ENCODE measurements at places on chromosomes 7 and 10.

DNA sequence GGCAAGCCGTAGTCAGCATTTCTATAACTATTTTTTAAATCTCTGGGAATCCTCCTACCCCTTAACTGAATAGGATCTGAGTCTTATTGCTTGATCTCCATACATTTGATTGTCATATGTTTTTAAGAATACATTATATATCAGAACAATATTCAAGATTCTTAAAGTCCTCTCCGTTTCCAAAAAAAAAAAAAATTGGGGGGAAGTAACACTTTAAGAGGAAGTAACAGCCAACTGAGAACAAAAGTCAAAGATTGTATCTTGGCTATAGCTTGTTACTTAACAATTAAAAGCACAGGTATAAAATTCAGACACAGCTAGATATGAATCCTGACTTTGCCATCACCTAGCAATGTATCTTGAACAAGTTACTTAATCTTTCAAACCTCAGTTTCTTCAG lies 169.9 kb upstream of the ADO start:
- DNase-seq: no peak

DNA sequence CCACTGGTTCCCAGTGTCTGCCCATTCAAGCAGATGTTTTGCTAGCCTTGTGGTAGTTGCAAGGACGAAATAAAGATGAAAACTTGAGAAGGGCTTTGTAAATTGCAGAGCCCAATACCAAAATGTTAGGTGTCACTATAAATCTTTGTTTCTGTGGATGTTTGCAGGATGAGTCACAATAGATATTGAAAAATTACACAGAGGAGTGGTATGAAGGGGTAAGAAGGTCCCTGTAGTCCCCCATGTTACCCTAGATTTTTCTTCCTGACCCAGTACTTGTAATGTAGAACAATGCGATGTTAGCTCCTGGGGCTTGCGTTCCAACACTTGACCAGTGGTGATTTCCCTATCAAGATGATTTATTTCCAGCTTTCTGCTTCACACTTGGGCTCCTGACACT lies 102.6 kb upstream of the LYZL1 start:
- no peak for DNase-seq

GRCh38 chr10:122311716-122312115 lies 40.6 kb downstream of the BTBD16 start:
- no peak for DNase-seq

DNA sequence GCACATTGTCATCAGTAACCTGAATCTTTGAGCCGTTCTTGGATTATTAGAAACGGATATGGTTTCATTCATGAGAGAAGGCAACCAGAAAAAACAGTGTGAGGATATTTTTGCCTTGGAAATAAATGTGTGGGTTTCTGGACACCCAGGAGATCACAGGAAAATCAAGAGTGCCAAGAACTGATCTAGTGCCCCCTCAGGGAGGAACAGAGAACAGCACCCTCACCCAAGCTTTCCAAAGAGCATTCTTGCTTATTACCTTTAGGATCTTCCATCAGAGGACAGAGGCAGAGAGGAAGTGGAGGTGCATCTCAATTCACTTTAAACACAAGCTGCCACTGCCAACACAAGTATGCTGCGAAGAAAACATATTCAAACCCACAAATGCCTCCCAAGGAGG lies 851.5 kb upstream of the COBL start:
- DNase-seq: no peak
